ENCODE measurements at places on chromosomes 3 and 15.
A peak's percentile ranks its signal among the peaks of the same experiment; 100 is the strongest.

DNA sequence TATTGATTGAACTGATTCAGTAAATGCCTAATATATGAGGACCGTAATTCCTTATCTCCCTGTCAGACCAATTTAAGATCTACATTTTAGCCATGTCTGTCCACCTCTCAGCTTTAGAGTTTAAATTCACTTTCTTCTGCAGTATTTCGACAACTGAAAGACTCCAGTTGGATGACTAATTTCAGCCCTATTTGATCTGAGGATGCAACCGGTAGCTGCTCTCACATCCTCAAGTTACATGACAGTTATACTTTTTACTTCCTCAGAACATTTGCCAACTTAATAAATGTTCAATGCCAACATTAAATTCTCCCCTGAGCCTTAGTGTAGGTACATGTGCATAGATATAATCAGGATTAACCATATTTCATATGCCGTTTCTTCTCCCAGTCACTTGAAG, 2.5 kb upstream of the HHLA2 start:
- DNase-seq, result no peak

GRCh38 chr3:58585005-58585786, 8.0 kb upstream of the FAM107A start:
- DNase-seq, result peak; percentile 77

DNA sequence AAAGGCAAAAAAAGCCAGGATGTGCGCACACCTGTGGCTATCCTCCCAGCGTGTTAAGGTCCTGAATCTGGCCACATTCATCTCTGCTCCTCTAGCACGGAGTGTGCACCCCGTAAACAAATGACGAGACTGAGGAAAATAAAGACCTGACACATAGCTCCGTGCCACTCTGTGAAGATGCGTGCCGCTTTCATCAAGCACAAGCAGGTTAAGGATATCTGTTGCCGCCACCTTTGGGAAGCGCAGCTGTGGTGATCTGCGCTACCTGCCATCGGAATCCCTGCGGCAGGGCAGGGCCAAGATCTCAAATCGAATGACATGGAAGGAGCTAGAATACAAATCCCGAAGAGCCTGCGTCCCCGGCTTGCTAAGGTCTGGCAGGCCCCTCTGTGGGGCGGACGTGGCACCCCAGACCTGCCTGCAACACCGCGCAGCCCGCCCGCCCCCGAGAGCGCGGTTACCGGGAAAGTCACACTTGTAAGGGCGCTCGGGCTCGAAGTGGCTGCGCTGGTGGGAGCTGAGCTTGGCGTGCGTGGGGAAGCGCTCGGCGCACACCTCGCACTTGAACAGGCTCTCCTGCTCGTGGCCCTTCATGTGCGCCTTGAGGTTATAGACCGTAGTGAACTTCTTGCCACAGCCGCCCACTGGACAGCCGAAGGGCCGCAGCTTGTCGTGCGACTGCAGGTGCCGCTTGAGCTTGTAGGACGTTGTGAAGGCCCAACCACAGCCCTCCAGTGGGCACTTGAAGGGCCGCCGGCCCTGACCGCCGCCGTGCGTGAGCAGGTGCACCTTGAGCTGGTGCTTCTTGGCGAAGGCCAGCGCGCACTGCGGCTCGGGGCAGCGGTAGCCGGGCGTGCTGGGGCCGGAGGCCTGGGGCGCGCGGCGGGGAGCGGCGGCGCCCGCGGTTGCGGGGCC, 936 bp downstream of the ZXDC start:
- peak; percentile 64 for DNase-seq

DNA sequence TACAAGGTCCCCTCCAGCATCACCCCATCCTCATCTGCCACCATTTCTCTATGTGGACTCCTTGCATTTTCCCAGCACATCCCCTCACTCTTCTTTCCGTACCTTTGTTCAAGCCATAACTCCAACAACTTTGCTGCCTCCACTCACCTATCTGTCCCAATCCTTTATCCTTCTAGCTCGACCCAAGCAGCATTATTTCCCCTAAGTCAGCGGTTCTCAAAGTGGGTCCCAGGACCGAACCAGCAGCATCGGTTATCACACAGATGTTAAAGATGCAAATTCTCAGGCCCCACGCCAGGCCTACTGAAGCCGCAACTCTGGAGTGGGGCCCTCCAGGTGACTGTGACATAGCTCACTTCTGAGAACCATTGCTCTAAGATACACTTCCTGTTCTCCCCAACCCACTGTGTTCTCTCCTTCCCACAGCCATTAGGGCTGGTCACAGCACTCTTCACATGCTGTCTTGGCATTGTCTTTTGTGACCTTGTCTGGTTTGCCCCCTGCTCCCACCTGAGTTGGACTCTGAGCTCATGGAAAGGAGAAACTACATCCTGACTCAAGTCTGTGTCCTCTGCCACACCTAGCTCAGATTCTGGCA, 56.2 kb downstream of the AAGAB start:
- DNase-seq, result peak; percentile 31

DNA sequence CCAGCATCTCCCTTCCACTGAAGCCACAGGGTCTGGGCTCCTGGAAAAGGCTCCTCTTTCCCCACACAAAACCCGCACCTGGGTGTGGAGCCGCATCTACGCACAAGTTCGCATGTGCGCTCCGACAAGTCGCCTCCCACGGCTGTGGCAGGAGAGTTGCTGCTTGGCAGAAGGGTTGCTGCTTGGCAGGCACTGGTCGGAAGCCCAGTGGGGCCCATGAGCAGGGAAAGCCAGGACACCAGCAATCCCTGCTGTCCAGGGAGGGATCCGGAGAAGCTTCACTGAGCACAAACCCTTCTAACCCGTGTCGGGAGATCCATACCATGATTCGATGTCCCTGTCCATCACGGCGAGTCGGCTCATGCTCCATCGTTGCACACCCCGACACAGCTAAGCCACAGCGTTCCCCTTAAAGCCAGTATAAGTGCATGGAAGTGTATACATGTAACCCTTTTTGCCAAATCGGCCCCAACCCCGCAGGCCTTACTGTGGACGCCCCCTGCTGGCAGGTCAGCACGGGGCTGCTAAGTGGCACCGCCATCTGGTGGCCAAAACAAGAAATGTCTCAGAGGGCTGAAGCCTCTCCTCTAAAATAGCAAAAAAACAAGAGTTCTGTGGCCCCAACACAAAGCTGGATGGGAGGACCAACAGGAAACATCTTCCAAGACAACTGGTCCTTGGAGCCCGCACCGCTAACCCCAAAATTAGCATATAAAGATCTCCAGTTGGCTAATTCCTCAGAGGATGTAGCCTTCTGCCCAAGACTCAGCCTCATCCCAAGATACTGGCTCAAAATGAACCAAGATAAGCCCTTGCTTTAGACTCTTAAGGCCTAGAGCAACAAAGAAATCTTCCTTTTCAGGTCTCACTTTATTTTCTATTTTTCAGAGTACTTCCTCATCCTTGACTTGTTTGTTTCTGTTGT, 8.3 kb downstream of the ANKRD63 start:
- peak; percentile 93 for DNase-seq

GRCh38 chr3:13500133-13500885, 20.2 kb downstream of the HDAC11 start:
- no peak for DNase-seq

GRCh38 chr3:189304465-189305351, 132.9 kb downstream of the TPRG1 start:
- no peak for DNase-seq

- DNase-seq, result no peak
These were observed 9.5 kb upstream of the KNSTRN start for GRCh38 chr15:40372981-40373380.

GRCh38 chr3:62805580-62806277, 69.5 kb downstream of the CADPS start:
- no peak for DNase-seq

GRCh38 chr3:190426806-190427507, 22.7 kb downstream of the TMEM207 start:
- no peak for DNase-seq

Measured in activated T-cell treated with anti-CD3 and anti-CD28 coated beads, Interleukin-2, amount 50 U/mL, for 24 hours (primary cell).